ENCODE measurements at places on chromosomes 13 and 19.

GRCh38 chr19:27972291-27973040 lies 1240.5 kb downstream of the UQCRFS1 start:
- DNase-seq, result no peak

DNA sequence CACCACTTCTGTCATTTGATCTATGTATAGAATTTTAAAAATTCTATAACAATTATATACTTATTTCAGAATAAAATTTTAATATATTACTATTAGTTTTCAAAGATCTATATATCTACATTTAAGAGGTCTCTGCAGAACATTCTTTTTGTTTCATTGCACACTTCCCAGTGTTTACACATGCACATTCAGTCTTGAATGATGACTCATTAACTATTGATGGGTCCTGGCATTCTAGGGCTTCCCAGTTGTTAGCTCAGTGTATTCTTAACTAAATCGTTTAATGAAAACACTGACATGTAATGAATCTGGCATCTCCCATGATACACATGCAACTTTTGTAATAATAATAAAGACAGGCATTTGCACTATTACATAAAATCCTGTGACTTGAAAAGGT lies 324.6 kb downstream of the KLF12 start:
- no peak for DNase-seq

GRCh38 chr19:11534948-11535347 lies 3.7 kb upstream of the CNN1 start:
- no peak for DNase-seq

GRCh38 chr13:110017379-110017778 lies 231.0 kb upstream of the IRS2 start:
- DNase-seq, result no peak

- DNase-seq, result peak; percentile 13
Measured at GRCh38 chr13:21670006-21670882, 629 bp upstream of the FGF9 start.

DNA sequence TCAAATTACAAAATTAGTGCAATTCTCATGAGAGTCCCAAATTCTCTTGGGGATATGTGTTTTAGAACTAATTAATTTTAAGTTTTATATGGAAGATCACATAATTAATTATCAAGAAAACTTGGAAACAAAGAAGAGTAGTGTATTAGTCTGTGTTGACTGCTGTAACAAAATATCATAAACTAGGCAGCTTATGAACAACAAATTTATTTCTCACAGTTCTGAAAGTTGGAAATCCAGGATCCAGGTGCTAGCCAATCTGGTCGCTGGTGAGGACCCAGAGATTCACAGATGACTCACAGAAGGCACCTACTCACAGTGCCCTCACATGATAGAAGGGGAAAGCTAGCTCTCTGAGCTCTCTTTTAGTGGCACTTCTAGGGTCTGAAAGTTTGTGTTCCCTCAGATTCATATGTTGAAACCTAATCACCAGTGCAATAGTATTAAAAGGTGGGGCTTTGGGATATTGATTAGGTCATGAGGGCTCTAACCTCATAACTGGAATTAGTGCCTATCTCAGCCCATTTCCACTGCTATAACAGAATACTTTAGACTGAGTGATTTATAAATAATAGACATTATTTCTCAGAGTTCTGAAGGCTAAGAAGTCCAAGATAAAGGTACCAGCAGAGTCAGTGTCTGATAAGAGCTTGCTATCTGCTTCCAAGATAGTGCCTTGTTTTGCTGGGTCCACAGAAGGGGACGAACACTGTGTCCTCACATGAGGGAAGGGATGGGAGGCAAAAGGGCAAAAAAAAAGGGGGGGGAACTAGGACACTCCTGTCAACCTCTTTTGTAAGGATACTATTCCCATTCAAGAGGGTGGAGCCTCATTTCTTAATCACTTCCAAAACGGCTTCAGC lies 1.5 kb upstream of the ARGLU1 start:
- DNase-seq, result no peak

- no peak for DNase-seq
Measured at GRCh38 chr13:43758834-43759233, 27.9 kb downstream of the ENOX1 start.

- no peak for DNase-seq
Measured at GRCh38 chr13:100394005-100394695, 194.4 kb downstream of the GGACT start.

DNA sequence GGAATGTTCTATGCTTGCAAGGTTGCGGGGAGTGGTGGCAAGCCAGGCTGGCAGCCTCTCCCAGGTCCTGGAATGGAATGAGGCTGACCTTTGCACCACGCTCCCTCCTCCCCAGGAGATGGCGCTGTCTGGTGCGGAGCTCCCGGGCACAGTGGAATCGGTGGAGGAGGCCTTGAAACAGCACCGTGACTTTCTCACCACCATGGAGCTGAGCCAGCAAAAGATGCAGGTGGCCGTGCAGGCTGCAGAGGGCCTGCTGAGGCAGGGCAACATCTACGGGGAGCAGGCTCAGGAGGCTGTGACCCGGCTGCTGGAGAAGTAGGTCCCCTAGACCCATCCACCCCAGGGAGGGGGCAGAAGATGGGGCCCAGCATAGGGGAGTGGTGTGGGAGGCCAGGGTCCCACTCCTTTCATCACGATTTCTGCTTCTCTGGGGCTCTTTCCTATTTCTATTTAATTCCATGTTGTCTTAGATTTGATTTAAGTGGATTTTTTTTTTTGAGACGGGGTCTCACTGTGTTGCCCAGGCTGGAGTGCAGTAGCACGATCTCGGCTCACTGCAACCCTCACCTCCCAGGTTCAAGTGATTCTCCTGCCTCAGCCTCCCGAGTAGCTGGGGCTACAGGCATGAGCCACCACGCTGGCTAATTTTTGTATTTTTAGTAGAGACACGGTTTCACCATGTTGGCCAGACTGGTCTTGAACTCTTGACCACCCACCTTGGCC lies 53.2 kb upstream of the SHKBP1 start:
- DNase-seq, result peak; percentile 64

DNA sequence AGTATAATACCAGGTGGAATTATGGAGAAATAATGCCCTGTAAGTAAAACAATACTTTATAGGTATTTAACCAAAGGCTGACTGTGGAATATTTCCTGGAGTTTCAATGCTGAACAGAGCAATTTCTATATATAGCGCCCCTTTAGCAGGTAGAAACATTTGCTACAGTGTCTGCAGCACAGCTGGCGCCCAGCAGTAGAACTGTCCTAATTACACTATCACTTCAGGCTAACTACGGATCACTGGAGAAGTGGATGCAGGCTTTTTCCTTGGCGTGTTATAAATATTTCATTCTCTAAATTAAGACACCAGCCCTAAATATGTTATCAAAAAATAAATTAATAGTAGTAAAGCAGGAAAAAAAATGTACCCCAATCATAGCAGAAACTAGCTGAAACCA lies 3.1 kb downstream of the SHISA2 start:
- no peak for DNase-seq

DNA sequence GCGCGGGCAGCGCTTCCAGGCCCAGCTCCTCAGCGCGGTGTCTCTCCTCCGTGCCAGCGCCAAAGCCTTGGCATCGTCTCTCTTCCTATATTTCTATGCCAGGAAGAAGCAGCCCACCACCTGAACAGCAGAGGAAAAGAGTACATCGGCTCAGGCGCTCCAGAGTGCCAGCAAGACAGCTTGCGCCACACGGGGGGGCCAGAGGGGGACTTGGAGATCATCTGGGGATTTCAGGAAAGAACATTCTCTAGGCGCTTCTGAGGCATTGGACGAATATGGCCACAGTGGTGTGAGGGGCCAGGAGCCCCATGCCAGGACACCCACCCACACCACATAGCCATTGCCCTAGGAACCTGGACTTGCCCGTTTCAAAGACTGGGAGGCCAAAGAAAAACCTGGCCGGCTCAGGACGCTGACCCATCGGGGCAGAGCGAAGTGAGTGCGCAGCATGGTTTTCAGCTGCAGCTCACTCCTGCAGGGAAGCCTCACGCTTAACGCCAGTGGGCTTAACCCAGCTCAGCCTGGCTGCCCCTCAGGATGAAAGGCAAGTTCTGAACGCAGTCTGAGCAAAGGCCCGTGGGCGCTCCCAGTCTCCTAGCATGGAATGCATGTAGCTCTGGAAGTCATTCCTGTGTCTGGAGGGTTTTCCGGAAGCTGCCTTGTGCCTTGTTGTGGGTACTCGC lies 62.1 kb downstream of the GGACT start:
- no peak for DNase-seq

GRCh38 chr13:92938486-92939020 lies 288.1 kb upstream of the GPC6 start:
- DNase-seq, result no peak

DNA sequence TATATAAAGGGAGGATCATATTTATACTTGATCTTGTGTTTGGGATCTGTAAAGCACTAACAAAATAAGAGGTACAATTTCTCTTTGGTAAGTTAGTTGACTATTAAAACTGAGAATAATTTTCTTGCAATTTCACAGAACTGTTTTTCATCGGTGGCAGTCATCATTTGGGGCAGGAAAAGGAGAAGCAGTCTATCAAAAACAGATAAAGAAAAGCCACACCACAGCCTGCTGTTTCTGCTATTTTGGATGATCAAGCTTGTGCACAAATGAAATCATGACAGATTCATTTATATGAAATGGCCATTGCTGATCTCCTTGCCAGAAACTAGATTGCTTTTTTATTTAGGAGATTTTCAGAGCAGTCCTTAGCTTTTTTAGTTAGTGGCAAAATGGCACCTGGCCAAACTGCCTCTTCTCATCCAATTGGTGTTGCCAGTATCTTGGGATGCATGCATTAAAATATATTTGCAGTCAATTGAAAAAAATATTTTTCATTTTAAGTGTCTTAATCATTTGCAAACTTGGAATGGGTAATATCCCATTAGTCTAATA lies 326.0 kb downstream of the HS6ST3 start:
- no peak for DNase-seq

DNA sequence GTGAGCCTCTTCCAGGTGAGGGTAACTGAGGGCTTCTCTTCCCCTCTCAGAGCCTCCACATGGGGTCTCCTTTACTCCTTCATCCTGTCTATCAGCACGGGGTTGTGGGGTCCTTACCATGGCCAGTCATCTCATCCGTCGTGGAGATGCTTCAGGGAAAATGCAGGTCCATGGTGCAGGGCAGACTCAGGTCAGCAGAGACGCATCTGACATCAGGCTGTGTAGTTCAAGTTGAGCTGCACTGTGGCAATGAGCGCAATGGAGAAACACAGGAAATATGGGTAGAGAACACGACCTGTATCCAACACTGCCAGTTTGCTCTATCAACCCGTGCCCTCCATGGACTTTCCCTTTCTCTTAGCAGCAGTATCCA lies 13.9 kb downstream of the LILRA5 start:
- no peak for DNase-seq

DNA sequence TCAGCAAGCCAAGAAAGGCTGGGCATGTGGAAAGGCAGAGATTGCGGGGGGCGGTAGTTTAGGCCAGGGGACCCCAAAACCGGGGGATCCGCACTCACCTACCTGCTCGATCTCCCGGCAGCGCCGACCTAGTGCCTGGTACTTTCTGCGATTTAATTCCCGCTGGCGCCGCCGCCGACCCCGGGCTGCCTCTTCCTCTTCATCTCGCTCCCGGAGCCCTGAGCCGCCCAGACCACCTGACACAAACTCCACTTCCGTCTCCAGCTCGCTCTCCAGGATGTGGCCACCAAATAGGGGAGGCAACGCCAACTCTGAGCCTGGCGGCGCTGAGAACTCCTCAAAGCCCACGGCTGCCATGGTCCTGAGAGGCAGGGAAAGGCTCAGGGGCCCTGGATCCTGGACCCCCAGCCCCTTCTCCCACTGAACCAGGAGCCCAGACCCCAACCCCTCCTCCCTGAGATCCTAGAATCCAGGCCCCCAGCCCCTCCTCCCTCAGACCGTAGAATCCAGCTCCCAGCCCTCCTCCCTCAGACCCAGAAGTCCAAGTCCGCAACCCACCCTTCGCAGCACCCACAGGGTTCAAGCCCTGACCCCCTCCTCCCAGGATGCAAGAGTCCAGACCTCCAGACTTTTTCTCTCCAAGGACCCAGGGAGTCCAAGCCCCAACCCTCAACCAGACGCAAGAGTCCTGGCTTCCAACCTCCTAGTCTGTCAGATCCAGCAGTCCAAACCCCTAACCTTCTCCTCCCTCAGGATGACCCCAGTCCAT lies 933 bp downstream of the TFPT start:
- DNase-seq, result peak; percentile 70

GRCh38 chr19:2416321-2417097 lies 10.9 kb downstream of the TIMM13 start:
- peak; percentile 43 for DNase-seq

Data from suppressor macrophage treated with lipopolysaccharide for 4 hours (primary cell).